NCI-H2029 (cell line): ENCODE measurements at places on chromosomes 11 and 22.

GRCh38 chr11:36398231-36398953 lies 102.3 kb downstream of the PRR5L start:
- peak; percentile 37 for DNase-seq

DNA sequence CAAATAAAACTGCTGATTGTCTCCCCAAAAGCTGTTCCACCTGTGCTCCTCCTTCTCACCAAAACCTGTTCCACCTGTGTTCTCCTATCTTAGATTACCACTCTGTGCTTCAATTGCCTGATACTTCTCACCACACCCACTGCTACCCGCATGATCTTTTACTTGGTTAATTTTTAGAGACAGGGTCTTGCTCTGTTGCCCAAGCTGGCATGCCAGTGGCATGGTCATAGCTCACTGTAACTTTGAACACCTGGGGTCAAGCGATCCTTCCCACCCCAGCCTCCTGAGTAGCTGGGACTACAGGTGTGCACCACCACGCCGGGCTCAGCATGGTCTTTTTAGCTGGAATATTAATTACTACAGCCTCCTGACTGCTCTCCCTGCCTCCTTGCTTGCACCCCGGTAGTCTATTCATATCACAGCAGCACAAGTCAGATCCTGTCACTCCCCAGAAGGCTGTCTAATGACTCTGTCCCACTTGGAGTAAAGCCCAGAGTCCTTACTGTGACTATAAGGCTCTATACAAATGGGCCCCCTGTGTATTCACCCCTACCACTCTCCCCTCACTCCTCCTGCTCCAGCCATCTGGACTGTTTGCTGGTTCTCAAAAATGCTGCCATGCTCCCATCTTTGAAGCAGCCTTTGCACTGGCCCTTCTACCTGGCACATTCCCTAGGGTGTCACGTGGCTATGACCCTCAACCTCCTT lies 3.5 kb downstream of the C11orf91 start:
- DNase-seq = peak; percentile 18

DNA sequence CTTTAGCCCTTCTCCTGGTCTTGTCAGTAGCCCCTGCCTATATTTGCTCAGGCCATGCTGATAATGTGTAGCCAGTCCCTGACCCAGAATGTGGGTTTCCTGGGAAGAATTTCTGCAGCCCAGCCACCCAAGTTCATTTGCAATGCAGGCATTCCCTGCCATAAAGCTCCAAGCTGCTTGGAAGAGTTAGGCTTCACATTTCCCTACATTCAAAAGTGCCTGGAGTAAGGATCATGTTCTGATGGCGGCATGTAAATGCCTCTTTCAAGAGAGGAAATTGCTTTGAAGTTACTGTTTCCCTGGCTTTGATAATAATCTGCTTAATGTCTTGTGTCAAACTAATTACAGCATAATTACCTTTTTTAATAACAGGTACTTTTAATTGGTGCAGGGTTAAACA lies 266.1 kb downstream of the MIAT start:
- DNase-seq = no peak

DNA sequence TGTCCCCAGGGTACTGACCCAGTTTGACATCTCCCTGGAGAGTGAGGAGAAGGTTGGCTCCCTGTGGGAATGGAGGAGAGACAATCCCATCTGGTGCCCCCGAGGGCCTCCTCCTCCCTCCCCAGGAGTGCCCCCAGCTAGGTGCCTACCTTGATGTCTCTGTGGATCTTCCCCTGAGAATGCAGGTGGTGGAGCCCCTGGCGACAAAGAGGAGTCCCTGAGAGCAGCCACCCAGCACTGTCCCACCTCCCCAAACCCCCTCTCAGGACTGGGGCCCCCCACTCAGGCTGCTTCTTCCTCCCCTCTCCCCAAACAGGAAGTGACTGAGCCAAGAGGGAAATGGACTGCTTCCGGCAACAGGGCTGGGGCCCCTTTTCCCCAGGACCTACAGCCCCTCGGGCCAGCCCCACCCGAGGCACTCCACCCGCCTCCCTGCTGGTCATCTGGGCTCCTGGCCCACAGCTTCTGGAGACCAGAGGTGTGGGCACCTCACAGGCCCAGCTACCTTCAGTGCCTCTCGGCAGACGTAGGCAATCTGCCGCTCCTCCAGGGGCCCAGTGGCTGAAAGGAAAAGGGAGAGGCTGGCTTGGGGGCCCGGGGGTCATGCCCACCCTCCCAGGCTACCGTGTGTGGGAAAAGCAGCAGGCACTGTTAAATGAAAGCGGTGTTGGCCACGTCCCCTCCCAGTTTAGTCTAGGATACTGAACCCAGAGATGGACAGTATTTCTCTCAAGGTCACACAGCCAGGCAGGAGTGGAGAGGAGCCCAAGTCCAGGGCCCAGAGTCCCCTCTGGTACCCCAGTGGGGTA lies 1.2 kb downstream of the MAP4K2 start:
- no peak for DNase-seq

- DNase-seq = peak; percentile 52
Measured at GRCh38 chr22:36329254-36330078, 58.3 kb downstream of the MYH9 start.

DNA sequence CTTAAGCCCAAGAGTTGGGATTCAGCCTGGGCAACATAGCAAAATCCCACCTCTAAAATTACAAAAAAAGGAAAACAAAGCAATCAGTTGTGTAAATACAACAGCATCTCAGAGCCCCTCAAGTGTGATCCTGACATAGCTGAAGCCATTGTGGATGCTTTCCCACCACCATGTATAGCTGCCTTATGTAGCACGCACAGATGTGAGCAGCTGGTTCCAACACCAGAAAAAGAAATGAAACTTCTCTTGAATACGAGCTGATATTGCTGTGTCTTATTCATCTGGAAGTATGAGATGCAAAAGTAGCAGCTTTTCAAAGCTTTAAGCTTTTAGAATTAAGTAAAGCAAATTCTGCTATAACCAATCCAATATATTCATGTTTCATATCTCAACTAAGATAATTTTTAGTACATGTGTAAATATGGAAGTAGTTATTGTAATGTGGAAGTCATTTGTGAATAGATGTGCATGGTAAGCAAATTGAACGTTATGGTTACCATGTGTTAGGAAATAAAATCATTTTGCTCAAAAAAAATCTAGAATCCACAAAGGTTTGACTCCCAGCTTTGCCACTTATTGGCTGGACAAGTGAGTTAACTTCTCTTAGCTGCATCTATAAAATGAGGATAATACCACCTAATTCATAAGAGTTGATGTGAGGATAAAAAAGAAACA lies 63.2 kb downstream of the SGSM3 start:
- DNase-seq = no peak

DNA sequence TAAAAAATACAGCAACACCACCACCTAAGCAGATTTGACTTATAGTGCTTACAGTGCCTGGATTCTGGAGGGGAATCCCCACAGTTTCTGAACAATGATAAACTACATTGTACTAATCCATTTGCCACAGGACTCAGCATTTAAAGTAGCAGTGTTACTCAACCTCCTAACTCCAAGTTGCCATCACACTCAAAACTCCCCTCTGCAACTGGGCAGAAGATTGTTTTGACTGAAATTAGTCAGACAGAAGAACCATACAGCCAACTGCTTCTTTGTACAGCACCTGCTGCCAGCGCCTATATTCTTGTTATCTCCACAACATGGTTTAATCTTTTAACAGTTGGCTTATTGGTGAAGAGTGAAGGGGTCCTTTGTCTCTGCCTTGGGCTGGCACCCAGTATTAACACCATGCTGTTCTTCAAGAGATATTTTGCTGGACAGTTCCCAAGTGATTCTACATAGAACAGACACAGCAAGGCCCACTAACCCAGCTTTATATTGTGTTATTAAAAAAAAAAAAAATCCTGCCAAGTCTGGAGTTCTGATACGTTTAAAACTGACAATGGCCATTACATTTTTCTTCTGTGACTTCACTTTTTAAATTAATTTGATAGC lies 273.2 kb downstream of the DCDC1 start:
- DNase-seq = no peak

- no peak for DNase-seq
Measured at GRCh38 chr11:31763296-31763695, 47.8 kb downstream of the PAX6 start.

DNA sequence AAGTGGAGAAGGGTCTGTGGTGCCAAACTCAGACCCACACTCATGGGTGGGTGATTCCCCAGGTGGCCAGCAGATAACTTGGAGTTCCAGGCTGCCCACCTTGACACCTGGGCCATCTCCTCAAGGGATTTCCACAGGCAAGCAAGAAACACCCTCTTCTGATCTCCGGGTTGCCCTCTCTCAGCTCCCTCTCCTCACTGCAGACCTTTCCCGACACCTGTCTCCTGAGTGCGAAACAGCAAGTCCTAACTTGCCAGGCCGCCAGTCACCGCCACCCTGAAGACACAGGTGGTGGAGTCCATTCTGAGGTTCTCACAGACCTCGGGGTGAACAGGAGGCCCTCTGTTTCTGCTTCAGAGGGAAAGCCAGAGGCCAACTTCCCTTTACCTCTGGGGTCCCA lies 16.6 kb downstream of the GALNT18 start:
- no peak for DNase-seq

GRCh38 chr11:133746663-133747306 lies 98.5 kb downstream of the SPATA19 start:
- DNase-seq = no peak

DNA sequence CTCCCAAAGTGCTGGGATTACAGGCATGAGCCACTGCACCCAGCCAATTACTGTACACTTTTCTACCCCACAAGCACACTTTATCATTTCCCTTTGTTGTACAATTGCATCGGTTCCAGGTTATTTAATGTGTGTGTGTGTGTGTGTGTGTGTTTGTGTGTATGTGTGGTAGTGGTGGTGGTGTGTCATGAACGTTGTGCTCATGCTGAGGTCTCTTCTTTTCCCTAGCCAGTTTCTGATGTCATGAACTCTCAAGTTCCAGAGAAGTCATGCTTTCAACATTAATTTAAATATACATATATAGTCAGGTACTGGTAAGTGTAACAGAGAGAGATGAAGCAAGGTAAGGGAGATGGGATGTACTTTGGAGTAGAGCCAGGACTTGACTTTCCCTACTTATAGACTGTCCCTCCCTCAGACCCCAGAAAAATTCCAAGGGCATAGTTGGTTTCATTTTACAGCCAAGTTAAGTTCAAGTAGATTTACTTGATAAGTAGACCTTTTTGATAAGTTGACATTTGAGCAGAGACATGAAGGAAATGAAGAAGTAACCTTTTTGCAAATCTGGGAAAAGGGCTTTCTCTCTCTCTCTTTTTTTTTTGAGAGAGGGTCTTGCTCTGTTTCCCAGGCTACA lies 42.7 kb downstream of the WEE1 start:
- DNase-seq = no peak

DNA sequence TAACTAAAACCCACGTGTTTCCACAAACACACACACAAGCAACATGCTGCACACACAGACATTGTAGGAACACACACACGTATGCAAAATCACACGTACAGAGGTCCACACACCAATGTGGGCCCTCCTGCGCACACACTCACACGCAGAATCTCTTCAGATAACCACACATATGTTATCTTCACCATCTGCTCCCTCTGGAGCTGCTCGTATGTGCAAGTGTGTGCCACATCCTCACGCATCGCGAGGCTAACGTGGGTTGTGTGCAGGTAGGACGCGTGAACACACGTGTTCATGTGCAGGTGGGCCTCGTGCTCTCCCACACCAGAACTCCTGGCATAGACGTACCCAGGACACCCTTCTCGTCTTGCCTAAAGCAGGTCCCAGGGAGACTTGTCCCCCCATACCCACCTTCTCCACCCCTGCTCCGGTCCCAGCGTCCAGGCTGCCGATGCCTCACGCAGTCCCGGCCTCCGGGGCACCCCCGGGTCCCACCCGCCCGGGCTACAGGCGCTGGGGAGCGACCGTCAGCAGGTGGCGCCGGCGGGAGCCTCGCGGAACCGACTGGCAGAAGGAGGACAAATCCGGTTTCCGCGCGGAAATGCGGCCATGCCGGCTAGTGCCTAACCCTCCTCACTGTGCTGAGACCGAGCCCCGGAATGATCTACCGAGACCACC lies 10.3 kb upstream of the IGSF9B start:
- DNase-seq = no peak

DNA sequence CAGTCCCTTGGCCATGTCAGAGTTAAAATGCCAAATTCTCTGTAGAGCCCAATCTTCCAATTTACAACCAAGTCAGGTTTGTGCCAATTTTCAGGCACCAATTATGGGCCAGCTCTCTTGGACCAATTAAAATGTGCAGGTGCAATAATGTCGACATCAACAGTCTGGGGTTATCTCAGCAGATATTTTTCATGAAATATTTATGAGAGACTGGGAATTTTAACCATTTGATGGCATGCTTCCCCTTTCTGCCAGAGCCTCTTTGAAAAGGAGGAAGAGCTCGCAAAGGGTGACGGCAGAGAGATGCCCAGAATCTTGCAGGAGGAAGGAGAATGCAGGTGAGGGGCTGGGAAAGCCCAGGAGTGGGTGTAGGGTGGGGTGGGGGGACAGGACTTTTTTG lies 100.8 kb upstream of the SYT13 start:
- no peak for DNase-seq

DNA sequence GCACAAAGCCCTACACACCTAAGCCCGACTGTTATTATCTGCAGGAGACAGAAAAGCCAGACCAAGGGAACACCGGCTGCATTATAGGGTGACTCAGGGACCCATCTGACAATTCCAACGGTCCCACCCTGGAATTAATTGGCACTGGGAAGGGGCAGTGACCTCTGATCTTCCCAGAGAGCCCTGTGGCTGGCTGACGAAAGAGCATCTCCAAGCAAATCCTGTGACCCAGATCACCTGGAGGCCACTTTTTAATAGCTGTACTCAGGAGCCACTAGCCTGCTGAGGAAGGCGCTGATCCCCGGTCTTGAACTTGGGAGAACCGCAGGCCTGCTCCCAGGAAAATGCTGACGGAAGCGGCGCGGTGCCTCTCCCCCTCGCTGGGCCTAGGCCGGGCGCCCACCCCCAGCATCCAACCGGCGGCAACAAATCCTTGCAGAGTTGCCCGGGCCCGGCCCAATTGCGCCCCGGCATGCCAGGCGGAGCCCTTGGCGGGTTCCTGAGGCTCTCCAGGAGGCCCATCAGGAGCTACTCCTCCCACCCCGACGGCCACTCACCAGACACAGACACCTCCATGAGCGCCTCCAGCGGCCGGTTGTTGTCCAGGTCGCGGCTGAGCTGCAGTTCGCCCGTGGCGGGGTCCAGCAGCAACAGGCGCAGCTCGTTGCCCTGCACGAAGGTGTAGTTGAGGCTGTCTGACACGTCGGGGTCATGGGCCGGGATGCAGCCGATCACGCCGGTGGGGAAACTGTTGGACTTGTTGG lies 4.2 kb downstream of the CELSR1 start:
- DNase-seq = no peak

GRCh38 chr11:14905104-14906033 lies 13.3 kb upstream of the CYP2R1 start:
- no peak for DNase-seq

DNA sequence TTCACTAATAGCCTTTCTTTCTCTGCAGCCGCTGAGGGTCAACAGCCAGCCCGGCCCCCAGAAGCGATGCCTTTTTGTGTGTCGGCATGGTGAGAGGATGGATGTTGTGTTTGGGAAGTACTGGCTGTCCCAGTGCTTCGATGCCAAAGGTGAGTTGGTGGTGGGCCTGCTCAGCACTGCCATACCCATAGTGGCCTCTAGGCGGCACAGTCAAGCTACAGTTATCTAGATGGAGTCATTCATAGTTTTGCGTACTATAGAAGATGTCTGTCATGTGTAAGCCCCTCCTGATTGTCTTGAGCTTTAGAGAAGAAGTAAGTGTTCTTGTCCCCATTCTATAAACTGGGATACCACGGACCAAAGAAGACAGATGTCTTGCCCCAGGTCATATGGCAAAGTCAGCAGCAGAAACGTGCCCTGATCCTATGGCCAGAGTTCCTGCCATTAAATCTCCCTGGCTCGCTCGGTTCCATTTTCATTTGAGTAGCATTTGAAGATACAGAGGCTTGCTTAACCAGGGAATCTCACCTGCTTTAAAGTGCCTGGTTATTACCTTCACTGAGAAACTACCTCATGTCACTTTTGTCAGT lies 42.1 kb upstream of the CRTAM start:
- peak; percentile 14 for DNase-seq
